ENCODE measurements at places on chromosomes 2 and 18.
A peak's percentile ranks its signal among the peaks of the same experiment; 100 is the strongest.

- DNase-seq = no peak
These were observed 572.2 kb upstream of the SALL3 start for GRCh38 chr18:78407466-78407844.

DNA sequence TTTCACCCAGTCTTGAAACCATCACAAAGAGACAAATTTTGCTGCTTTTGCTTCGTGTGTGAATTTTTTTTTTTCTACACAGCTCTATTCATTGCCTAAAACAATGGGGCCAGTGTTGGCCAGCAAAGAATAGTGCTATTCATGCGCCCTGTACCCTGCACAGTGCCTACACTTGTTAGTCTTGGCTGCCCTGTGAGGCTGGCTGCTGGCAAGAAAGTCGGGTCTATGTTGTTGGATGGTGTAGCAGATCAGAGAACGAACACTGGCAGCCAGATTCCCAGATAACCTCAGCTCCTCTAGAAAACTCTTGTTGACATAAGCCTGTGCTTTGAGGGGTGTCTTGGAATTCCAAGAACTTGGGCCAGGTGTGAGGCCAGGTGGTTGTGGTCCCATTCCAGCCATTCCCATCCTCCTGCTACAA lies 455.7 kb upstream of the TCF4 start:
- no peak for DNase-seq

GRCh38 chr18:13377496-13377895 lies 158.9 kb downstream of the LDLRAD4 start:
- peak; percentile 33 for DNase-seq

DNA sequence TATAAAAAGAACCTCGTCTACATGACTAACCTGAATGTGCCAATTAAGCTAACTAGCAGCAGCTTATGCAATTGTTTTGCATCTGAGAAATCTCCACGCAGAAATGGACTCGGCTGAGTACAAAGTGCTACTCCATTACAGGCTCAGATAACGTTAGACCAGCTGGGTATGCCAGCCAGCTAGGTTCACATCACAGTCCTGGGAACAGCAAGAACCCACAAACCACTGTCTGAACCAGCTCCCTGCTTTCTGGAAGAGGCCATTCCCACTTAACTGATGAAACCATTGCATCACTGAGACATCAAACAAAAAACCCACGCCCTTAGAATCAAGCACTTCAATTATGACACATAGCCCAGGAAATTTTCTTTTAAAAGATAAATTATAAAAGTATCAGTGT lies 202.7 kb downstream of the CYRIA start:
- no peak for DNase-seq

DNA sequence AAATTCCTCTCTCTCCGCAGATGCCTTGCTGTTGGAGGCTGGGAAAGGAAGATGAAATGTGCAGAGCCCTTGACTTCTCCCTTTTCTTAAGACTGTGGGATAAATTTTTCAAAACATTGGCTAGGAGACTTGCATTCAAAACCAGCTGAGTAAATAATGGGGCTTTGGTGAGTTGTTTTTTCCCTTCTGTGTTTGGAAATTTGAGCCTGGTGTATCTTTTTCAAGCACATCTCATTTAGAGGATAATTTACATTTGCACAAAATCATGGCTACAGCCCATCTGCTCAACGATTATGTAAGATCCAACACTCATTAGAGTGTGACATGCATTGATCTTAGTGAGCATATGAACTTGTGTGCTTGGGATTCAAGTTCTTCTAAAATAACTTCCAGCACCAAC lies 112.1 kb upstream of the ATP8B1 start:
- DNase-seq = no peak

DNA sequence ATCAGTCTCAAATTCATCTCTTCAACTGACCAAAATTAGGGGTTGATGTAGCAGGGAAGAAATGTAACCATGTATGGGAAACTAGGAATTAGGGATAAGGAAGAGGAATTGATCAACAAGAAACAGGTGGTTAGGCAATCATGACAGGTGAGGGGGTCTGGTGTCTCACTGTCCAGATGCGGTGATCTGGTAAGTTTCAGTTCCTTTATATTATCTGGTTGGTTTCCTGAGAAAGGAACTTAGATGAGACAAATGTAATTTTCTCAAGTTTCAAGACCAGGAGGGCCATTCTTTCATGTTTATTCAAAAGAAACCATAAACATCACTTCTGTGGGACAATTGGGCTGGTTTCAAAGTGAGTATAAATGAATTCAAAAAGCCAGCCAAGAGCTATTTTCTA lies 306.2 kb upstream of the KCNJ3 start:
- DNase-seq = no peak

DNA sequence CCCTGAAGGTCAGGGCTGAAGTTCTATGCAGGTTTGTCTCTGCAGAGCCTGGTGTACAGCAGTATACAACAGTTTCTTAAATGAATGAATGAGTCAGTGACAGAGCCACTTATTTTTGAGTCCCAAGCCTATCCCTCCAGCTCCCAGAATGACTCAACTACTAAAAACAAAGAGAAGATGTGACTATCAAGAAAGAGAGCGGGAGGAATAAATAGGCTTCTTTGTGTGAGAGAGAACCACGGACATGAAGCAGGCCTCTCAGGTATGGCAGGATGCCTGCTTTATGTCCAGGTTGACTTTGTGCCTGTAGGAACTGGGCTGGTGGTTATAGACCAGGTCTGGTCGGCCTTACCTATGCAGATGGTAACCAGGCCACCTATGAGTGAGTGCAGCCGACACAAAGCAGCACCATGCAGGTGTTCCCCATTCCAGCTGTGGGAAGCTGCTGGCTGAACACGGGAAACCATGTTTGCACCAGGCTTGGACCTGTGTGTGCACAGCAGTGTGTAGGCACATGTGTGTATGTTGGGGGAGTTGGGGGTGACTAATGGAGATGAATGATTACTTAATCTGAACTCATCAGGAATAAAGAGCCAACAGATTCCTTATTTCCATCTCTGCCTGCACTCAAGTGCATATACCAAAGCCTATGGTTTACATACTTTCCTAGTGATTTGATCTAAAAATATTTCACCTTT lies 171.0 kb downstream of the OSR1 start:
- DNase-seq = no peak

DNA sequence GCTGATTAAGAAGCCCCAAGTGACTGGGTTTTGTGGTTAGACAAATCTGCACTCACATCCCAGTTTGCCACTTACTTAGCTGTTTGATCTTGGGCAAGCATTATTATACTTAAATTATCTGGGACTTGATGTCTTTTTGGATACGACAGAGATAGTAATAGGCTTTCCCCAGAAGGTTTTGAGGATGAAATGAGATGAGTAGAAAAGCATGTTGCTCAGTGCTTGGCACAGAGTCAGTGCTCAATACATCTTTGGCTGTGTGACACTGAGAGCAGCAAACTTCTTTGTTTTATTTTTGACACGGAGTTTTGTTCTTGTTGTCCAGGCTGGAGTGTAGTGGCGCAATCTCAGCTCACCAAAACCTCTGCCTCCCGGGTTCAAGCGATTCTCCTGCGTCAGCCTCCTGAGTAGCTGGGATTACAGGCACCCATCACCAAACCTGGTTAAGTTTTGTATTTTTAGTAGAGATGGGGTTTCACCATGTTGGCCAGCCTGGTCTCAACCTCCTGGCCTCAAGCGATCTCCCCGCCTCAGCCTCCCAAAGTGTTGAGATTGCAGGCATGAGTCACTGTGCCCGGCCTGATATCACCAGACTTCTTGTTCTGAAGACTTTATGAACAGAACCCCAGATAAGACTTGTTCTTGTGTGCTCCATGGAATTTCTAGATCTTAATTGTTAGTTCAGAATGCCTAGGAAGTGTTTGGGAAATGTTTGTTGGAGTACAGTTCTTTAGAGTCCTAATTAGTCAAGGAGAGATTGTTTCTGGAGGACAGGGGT lies 521.2 kb downstream of the SLC4A3 start:
- no peak for DNase-seq
